Stimulated activated CD4-positive, alpha-beta T cell treated with anti-CD3 and anti-CD28 coated beads, Interleukin-2, amount 100 ng/mL, for 24 hours (primary cell): ENCODE measurements at places on chromosomes 7 and 10.

- DNase-seq, result peak; percentile 61
Observed at GRCh38 chr10:6173203-6173602, 29.5 kb upstream of the PFKFB3 start.

- DNase-seq, result no peak
Observed at GRCh38 chr10:133315847-133316246, 7.1 kb downstream of the ZNF511 start.

DNA sequence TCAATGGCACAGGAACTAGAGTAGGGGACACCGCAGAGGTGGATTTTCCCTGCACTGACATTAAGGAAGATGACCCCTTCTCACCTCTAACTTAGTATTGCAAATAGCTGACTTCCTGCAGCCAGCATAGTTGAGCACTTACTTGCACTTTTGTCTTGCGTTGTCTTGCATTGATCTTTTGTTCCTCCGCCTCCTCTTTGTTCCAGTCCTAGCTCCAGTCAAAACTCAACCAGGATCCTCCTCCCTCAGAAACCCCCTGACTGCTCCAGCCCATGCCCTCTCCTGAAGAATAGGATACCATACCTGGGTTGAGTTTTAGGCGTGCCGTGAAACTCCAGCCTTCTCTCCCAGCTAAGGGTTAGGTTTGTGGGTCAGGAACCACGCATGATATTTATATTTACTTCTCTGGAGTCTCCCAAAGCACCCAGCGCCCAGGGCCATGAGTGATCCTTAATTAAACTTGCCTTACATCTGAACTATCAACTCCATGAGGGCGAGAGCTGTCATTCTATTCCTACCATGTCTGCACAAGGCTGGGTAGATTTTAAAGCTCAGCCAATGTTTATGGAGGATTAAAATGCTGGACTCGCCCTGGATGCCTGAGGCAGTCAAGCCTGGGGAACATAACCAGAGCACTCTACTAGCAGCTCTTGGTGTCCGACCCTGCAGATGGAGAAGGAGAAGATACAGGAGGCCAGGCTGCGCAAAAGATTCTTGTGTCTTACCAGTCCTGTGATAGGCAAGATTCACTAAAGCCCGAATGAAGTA is 14.1 kb downstream of the ZNF467 start:
- no peak for DNase-seq

- DNase-seq, result no peak
Observed at GRCh38 chr10:98380493-98381339, 34.3 kb downstream of the PYROXD2 start.

DNA sequence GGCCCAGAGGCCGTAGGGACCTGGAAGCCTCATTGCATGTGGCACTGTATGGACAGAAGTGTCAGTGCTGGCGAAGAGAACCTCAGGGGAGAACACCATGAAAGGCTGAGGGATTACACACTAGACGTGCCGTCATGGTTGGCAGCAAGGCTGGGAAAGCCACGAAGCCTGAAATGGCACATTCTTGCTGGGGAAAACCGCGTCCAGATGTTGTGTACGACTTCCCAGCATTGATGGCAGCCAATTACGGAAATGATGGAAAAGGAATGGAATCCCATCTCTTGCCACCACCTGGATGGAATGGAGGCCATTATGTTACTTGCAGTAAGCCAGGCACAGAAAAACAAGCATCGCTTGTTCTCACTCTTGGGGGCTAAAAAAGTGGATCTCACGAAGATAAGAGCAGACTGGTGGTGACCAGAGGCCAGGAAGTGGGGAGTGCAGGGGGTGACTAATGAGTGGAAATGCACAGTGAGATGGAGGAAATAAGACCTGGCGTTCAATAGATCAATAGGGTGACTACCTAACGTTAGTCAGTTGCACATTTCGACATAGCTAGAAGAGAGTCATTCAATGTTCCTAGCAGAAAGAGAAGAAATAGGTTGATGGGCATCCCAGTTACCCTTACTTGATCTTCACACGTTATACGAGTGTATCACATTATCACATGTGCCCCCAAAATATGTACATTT is 14.6 kb upstream of the PWWP2B start:
- no peak for DNase-seq

GRCh38 chr7:43112941-43113621 is 634 bp downstream of the HECW1 start:
- DNase-seq, result peak; percentile 5

- DNase-seq, result no peak
Observed at GRCh38 chr10:65395631-65396030, 1530.2 kb upstream of the LRRTM3 start.

- DNase-seq, result no peak
Observed at GRCh38 chr10:28503114-28503513, 29.8 kb upstream of the WAC start.

DNA sequence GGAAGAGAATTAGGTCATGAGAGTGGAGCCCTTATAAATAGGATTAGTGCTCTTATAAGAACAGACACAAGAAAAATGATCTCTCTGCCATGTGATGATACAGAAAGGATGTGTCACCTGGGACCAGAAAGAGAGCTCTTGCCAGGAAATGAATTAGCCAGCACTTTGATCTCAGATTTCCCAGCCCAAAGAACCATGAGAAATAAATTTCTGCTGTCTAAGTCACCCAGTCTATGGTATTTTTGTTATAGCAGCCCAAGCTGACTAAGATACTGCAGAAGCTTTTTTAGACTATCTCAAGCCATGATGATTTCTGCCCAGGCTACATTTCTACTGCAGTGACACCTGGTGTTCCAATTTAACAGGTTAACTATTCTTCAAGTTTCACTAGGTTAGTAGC is 84.8 kb downstream of the RSU1 start:
- no peak for DNase-seq

GRCh38 chr7:24284699-24285506 is 913 bp downstream of the NPY start:
- no peak for DNase-seq

GRCh38 chr7:123716877-123717276 is 31.9 kb downstream of the WASL start:
- no peak for DNase-seq

DNA sequence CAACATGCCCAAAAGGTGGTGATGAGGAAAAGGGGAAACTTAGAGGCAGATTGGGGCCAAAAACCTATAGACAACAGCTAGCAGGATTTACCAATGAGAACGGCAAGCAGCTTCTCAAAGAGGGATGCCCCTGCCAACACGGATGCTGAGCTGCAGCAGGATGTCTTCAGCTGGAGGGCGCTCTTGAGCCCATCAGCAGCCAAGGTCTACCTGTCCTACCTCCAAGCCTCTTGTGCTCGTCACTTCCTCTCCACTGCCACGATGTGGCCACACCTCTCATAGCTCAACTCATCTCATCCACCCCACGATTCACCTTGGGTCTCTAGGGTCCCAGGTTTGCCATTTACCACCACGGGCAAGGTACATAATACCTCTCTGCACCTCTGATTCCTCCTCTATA is 36.5 kb downstream of the DLG5 start:
- DNase-seq, result no peak
